ENCODE measurements at places on chromosomes 2 and 18.

- peak; percentile 29 for DNase-seq
Measured at GRCh38 chr2:198309673-198310280, 505.4 kb downstream of the PLCL1 start.

DNA sequence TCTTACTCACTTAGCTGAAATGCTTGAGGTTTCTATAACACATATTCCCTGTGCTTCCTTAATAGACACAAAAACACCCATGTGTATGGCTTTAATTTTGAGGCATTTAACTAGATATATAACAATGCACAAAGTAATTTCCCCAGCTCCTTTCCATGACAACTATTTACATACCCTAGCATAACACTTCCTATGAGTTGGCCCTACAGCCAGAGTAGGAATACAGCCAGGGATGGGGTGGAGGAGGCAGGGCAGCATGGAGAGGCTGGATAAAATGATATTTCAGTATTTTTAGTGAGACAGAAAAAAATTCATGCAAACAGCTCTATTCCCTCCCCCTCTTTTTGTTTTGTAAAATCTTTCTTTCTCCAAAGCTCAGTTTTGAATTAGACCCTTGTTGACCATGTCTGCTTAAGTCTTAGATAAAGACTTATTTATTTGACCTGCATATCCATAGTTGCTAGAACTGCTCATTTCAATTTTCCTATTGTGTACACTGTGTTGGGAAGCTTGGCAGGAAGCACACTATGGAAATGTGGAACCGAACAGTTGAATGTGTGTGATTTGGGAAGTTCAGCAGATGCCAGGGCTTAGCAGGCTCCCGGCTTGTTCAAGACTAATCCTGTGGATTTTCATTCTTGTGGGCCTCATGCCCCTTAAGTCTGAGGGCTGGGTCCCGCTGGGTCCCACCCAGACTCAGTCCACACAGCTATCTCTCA, 11.2 kb upstream of the B3GNT2 start:
- no peak for DNase-seq

- DNase-seq, result no peak
Measured at GRCh38 chr2:6580982-6581381, 284.7 kb downstream of the CMPK2 start.

DNA sequence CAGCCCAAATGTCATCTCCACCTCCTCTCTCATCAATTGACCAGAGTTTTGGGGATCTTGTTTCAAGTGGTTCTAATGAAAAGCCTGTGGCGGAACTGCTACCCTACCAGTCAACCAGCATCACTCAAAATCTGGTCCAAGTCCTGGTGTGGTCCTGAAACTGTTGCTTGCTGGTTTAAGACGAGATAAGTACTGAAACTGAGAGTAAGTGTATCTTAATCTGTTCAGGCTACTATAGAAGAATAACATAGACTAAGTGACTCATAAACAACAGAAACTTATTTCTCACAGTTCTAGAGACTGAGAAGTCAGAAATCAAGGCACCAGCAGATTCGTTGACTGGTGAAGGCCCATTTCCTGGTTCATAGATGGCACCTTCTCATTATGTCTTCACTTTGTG, 879 bp upstream of the GALNT5 start:
- DNase-seq, result no peak

All from stimulated activated CD8-positive, alpha-beta memory T cell treated with anti-CD3 and anti-CD28 coated beads, Interleukin-4, amount 100 ng/mL, for 1 hour (primary cell).